ENCODE measurements at places on chromosomes 2 and 18.

DNA sequence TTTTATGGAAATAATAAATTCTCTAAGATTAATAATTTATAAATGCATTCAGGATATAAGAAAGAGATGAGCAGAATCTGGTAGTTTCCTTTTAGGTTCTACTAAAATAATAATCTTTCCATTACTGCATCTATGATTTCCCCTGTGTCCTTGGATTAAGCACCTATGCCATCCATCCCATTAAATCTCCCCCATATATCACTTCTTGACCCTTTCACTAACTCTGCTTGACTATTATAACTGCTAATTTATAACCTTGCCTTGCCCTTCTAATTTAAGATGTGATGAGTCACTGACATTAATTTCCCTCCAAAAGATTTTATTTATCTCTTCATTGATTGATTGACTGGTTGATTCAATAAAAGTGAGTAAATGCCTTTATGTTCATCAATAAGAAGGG lies 348.3 kb upstream of the LRATD1 start:
- no peak for DNase-seq

DNA sequence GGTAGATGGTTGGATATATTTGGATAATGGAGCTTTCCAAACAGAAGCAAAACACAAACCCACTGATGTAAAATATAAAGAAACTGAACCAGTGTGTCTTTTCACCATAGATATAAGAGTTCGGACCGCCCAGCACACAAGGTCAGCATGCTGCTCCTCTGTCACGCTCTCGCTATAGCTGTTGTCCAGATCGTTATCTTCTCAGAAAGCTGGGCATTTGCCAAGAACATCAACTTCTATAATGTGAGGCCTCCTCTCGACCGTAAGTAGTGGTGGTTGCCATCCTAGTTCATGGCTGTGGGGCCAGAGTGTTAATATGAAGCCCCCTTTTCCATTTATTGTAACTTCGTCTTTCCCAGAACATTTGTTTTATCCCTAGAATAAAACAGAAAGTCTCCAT lies 125.2 kb upstream of the LYPD6 start:
- no peak for DNase-seq

DNA sequence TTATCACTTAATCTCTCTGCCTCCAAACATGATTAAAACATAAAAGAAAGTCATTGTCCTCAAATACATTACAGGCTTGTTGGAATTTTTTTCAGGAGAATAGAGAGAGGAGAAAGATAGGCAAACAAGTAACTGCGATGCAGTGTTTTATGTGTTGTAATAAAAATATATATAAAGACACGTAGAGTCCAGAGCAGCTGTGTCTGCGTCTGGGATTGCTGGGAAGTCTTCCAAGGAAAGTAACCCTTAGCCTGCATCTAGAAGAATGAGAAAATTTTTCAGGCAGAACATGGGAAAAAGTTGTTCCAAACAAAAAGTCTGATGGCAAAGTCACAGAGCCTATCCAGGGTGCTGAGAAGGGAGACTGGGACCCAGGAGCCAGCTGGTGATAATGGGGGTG lies 91.8 kb upstream of the ST6GAL2 start:
- no peak for DNase-seq

GRCh38 chr2:42864641-42865280 lies 72.4 kb upstream of the HAAO start:
- DNase-seq = no peak

- DNase-seq = no peak
Observed at GRCh38 chr18:77762642-77763041, 513.0 kb downstream of the GALR1 start.

GRCh38 chr2:17736989-17737388 lies 16.6 kb downstream of the SMC6 start:
- no peak for DNase-seq

DNA sequence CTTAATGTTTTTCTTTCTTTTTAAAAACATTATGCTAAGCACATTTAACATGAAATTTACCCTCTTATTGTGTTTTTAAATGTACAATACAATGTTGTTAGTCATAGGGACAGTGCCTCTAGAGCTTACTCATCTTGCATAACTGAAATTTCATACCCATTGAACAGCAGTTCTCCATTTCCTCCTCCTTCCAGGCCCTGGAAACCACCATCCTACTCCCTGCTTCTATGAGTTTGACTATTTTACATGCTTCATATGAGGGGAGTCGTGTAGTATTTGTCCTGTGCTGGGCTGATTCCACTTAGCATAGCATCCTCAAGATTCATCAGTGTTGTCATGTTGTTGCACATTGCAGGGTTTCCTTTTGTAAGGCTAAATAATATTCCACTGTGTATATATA lies 92.6 kb downstream of the SPATS2L start:
- DNase-seq = no peak

DNA sequence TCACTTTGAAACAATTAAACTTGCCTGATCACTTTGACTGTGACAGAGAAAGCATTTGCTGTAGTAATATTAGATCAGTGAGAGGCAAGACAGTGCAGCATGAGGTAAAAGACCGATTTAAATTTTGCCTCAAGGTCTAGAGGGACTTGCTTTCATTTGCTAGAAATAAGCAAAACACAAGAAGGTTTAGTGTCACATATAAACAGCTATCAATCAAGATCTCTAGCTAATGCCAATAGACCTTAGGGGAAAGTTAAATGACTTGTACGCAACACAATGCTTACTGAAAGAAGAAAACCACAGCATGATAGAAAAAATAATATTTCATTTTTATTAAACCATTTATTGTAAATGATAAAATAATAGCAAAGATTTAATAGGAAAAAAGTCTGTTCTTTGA lies 113.5 kb downstream of the DSC3 start:
- no peak for DNase-seq

- DNase-seq = no peak
Observed at GRCh38 chr18:47968721-47969120, 38.3 kb upstream of the SMAD2 start.

GRCh38 chr2:188884046-188884445 lies 90.1 kb upstream of the COL3A1 start:
- DNase-seq = no peak

DNA sequence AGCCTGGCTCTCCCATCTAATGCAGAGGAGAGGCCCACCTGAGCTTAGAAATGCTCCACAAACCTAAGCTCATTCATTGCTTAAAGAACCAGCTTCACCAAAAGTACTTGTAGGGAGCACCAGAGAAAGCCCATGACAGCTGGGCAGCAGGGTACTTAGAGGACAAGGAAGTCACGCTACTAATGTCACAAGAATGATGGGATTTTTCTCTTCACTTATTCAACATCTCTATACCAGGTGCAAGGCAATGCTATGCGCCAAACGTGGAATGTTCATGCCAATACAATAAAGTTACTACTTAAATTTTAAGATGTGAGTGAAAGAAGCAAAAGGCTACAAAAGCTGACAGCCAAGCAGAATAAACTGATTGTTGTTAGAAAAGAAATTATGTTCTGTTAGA lies 36.0 kb downstream of the LONRF2 start:
- DNase-seq = no peak

DNA sequence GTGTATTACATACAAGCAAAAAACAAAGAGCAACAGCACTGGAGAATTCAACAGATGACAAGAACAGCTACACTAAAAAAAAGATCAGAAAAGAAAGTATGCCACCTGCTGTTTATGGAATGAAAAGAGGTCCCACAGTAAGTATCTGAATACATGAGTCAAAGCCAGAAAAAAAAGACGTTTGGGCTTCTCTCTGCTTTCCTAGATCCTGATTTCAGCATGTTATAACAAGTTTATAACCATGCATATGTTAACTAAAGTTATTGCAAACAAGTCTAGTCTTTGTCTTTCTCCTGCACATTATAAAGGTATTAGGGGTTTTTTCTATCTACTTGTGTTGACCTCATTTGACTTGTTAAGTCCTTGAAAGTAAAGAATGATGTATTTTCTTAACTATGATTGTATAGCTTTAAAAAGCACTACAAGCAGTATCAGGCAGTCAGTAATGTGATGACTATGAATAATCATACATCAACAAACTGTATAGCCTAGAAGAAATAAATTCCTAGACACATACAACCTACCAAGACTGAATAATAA lies 108.5 kb upstream of the COL5A2 start:
- DNase-seq = no peak

DNA sequence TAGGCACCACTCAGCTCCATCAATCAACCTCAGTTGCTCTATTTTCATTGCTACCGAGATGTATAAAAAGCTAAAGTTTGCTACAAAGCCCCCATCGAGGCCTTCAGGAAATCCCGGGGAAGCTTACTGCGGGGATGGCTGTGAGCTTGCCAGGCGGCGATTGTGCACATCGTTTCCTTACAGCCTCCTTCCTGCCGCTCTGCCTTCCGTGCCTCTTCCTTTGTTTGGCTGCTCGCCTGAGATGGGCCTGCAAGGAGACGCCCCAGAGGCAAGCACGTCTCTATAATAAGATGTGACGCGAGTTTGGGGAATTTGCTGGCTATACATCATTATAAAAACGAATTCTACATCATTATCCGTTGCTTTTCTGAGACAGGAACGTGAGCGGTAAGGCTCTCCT lies 41.6 kb downstream of the DHRS9 start:
- DNase-seq = no peak

DNA sequence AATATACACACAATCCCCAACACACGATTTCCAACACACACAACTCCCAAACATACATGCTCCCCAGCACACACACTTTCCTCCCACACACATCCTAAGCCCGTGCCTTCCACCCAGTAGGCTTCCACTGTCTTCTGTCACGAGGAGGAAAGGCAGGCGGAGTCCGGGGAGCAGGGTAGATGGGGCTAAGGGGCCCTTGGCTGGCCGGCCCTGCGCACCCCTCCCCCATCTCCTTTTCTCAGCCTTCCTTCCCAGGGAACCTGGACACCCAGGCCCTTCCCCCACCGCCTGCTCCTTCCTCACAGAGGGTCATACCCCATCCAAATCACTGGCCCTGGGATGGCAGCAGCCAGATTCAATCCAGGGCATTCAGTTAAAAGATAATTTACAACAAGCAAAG lies 3.4 kb upstream of the PDCD1 start:
- no peak for DNase-seq

DNA sequence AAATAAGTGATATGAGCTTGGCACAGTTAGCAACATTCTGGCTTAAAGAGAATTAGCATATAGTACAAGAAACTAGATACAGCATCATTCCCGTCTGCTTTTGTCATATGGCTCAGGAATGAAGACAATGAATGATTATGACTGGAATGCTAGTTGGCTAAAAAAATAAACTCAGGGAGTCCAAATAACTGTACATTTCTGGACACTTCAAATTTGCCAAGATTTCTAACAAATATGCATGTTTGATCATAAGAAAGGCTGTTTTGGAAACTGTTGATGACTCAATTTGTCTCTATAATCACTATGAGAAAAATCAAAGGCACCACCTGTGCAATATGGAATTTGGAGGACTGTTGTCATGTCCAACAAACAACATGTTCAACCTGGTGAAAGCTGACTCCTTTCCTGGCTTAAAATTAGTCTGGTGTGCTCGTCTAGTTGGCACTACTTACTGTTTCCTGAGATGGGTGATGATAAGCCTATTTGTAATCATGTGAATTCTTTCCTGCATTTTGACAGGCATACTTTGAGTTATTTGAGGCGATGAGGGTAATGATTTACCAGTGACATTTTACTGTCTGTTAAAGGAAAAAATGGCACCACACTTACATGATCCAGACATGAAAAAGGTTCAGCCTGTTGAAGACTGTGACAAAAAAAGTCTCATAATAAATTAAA lies 133.9 kb upstream of the CDH20 start:
- DNase-seq = no peak

DNA sequence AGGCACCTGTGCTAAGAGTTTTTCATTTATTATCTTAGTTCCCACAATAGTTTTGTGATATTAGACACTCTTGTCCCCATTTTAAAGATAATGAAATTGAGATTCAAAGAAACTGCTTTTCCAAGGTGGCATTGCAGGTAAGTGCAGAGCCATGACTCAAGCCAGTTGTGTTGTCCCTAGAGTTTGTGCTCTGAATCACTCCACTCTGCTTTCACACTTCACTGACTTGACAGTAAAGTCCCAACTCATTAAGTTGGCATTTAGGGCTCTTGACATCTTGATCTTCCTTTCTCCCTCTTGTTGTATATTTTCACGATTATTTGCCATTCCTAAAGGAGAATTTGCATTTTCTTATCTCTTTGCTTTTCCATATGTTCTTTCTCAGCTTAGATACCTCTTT lies 114.3 kb downstream of the DIS3L2 start:
- no peak for DNase-seq

DNA sequence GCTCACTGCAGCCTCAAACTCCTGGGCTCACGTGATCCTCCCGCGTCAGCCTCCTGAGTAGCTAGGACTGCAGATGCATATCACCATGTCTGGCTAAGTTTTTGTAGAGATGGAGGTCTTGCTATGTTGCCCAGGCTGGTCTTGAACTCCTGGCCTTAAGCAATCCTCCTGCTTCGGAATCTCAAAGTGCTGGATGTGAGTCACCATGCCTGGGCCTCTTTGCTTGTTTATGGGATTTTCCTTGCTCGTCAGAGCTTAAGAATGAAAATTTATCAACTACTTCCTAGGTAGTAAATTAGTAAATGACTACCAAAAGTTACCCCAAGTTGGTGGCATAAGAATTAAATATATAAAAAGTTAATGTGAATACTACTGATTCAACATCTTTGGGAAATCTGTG lies 51.0 kb downstream of the ACTR3 start:
- DNase-seq = no peak

DNA sequence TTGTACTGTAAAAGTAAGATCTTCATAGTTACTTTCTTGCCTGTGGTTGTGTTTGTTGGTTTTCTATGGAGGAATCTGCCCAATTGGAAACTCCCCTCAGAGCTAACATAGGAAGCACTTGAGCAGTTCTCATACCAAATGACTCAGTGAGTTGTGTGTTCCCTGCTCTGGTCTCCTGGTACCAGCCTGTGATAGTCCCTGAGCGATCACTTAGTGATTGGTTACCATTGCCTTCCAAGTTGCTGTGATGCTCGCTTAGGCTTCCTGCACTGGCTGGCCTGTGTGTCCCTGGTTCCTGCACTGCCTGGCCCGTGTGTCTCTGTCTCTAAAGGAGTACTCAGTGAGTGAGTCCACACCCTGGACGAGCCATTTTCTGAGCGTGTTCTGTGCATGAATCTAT lies 133.0 kb downstream of the MAP4K4 start:
- no peak for DNase-seq

DNA sequence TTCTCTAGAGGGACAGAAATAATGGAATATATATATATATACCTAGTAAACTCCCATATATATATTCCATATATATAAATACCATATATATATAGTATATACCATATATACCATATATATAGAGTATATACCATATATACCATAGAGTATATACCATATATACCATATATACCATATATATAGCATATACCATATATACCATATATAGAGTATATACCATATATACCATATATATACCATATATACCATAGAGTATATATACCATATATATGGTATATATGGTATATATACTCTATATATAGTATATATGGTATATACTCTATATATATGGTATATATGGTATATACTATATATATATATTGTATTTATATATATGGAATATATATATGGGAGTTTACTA lies 62.0 kb upstream of the CAVIN2 start:
- DNase-seq = no peak
